Stimulated activated CD8-positive, alpha-beta memory T cell treated with anti-CD3 and anti-CD28 coated beads, Interleukin-4, amount 100 ng/mL, for 1 hour (primary cell): ENCODE measurements at places on chromosomes 1 and 21.

GRCh38 chr1:201230676-201231075, 40.1 kb downstream of the IGFN1 start:
- DNase-seq: no peak

DNA sequence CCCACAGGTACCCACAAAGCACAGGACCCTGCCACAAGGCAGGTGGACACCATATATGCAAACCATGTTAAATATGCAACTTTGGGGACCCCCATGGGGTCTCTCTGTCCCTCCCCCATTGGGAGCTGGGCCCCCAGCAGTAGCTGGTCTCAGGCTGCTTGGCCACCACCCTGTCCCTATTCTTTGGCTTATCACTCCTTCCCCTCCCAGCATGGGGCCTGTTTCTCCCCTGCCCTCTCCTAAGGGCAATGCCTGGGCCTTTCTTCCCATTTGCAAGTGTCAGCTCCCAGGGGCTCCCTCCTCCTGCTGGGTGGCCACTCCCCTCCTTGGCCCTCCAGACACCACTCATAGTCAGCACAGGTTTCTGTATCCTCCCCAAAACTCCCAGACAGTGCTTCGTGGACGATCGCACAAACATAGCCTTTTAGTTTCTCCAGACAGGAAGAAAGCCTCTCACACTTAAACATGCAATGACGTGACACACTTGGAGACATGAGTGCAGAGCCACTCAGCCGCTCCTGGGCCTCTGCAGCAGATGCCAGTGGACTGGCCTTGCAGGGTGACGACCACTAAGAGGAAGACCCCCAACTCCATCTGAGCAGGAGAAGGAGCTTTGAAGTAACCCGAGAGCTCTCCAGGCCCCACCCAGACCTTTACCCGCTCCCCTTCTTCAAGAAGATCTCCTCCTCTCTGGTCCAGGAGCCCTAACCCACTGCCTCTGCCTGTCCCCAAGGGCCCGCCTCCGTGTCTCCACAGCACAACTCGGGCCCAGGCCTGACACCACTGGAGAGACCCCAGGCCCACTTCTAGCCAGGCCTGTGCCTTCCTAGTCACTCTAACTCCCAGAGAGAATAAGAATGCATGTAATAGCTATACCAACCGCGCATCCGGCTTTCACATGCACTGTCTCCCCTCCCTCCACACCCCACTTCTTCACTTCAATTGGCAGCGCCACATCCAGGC, 22.9 kb downstream of the CITED4 start:
- DNase-seq: no peak

GRCh38 chr1:10515301-10515975, 40.7 kb downstream of the PEX14 start:
- DNase-seq: no peak

GRCh38 chr1:68121536-68121935, 71.1 kb upstream of the DIRAS3 start:
- no peak for DNase-seq

GRCh38 chr1:42825036-42825851, 8.0 kb upstream of the SVBP start:
- DNase-seq: no peak

- no peak for DNase-seq
These were observed 137.4 kb downstream of the ADGRL4 start for GRCh38 chr1:78869136-78869535.
